ENCODE measurements at places on chromosomes 12 and 14.

DNA sequence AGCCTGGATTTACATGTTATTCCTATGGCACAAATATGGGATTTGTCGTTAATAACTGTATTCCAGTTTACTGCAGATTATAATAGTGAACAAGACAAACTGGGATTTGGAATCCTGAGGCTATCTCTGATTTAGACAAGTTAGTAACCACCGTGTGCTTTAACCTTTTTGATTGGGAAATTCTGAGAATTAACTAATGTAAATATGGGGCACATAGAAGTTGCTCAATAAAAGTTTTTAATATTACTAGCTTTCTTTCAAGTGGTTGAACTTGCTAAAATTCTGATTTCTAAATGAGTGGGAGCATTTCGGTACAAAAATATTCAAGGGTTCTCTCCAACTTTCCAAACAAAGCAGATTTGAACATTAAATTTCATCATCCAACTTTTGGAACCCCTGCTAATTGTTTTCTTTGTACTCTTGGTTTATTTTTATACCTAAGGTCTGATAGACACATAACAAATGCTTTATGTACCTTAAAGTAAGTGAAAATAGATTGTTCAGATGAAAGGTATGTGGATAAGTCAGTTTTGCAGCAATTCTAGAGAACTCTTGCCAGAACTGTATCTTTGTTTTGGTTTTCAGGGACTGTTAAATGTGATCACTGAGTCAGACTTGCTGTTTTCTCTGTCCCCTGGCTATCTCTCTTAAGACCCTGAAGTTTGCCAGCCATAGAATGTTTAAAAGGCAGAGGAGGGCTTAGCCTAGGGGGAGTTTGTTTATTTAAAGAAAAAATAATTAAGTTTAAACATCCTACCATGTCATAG is 57.5 kb downstream of the FRS2 start:
- no peak for DNase-seq

DNA sequence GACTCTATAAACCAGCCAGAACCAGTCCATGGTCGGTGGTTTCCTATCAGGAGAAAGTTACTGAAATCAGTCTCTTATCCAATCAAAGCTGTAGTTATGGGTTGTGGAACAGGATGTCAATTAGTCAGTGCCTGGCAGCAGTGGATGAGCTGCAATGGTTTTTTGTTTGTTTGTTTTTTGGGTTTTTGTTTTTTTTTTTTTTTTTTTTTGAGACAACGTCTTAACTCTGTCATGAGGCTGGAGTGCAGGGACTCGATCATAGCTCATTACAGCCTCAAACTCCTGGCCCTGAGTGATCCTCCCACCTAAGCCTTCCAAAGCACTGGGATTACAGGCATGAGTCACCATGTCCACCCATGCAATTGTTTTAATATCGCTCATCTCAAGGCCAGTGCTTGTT is 113.3 kb upstream of the CAND1 start:
- no peak for DNase-seq

DNA sequence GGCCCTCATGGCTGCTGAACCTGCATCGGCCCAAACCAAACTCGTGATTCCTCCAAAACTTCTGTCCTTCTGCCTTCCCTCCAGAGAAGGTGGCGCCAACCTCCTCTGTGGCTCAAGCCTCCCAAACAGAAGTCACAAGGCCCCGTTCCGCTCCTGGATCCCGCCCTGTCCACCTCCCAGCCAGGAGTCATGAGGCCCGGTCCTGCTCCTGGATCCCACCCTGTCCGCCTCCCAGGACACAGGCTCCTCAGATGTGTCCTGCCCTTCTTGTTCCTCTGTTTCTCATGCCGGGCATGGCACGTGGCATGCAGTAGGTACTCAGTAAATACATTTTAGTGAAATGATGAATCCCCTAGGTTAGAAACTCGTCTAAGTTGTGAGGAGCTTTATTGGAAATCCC is 94.2 kb upstream of the SFSWAP start:
- no peak for DNase-seq

DNA sequence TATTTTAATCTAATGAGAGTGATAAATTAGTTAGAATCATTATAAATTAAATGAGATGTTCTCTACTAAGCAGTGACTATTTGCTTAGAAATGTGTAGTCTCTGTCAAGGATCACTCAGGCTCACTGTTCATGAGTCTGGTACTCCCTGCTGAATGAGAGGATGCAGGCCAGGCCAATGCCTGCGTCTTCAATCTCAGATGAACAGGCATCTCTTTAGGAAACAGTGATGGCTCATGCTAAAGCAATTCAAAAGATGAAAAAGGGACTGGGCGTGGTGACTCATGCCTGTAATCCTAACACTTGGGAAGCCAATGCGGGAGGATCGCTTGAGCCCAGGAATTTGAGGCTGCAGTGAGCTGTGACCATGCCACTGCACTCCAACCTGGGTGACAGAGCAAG is 106.8 kb downstream of the ZFC3H1 start:
- DNase-seq: no peak

GRCh38 chr12:56029666-56030293 is 8.9 kb downstream of the IKZF4 start:
- DNase-seq: peak; percentile 27

DNA sequence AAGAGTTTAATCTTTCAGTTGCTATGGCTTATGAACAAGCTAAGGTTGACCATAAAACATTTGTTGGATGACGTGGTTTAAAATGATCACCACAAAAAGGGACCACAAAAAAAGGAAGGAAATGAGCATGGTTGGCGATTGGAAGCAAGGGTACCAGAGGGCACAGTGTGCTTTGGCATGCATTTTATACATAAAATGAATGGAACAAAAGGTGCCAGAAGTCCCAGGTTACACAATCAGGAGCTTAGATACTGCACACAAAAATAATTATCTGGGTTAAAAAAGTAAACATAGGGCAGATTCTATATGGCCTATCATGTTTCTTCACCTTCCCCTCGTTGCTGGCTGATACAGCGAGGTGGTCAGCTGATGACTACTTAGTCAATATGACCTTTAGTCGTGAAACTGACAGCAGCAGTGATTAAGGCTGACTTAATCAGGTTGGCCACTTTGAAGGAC is 50.7 kb downstream of the ZC3H14 start:
- DNase-seq: peak; percentile 27

DNA sequence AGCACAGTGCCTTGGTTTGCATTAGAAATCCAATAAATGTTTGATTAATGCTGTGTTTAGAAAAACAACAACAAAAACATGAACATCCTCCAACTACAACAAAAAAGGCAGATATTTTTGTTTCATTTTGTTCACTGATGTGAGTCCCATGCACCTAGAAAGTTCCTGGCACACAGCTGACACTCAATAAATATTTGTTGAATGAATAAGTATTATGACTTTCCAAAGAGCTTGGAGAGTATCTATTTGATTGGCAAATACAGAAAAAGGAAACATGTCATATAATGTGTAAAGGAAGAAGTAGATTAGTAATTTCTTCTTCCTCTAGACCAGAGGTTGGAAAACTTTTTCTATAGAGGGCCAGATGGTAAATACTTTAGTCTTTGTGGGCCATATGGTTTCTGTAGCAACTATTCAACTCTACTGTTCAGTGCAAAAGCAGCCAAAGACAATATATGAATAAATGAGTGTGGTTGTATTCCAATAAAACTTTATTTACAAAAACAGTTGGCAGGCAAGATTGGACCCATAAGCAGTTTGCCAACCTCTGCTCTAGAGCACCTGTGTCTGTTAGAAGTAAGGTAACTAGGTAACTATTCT is 312.3 kb upstream of the DIO2 start:
- DNase-seq: no peak

DNA sequence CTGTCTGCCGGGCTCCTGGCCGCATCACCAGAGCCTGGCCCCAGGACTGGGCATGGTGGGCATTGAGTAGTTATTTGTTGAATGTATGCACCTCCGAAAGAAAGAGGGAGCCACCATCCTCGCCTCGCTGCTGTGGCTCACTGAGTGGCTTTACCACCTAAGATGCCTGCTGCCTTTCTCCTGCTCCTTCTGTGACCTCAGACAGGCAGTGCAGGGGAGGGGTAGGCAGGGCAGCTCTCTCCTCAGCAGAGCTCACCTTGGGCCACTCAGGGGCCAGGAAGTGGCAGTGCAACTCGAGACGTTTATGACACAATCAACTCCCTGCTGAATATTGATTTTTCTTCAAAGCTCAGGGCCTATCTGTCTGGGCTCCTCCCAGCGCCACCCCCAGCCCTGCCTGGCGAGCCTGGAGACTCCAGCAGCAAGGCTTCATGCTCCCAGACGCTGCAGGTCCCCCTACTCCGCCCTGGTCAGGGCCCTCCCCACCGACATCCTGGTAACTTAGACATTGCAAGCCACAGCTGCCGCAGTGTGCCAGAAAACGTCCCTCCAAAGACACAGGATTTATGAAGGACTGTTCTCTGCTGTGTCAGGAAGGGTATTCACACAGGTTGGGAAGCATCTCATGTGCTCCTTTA is 84.3 kb upstream of the DIO3 start:
- DNase-seq: no peak

DNA sequence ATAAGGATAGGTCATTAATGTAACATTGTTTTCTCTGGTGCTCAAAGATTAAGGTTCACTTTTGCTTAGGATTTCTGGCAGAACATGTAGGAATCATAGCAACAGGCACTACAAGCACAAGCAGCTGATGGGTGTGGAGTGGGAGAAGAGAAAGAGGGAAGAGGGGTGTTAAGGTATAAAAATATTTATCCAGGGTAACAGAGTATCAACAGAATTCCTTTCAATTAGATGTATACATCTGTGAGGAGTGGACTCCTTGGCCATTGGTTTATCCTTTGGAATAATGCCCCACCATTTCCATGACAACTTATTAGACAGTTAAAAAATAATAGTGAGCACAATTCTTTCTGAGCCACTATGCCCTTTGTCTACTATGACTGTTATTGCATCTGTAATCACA is 388.3 kb upstream of the DDHD1 start:
- no peak for DNase-seq

- no peak for DNase-seq
These were observed 11.5 kb upstream of the PEBP1 start for GRCh38 chr12:118124333-118124874.

- no peak for DNase-seq
These were observed 411.7 kb upstream of the FLRT2 start for GRCh38 chr14:85118274-85118673.

DNA sequence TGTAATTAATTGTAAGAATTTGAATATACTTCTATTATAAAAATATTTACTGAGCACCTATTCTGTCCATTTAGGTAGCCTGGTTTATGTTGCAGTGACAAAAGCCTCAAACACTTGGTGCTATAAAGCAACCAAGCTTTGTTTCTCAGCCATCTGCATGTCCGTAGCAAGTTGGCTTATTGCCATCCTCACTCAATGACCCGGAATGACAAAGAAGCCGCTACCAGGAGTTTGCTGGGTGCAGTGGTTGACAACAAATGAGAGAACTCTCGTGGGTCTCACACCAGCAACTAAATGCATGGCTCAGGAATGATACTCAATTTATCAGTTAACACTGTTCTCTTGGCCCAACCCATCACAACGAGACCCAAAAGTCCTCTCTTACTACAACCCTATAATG is 553.1 kb downstream of the DIO2 start:
- no peak for DNase-seq

- no peak for DNase-seq
These were observed 638.3 kb upstream of the TMEM132C start for GRCh38 chr12:127628645-127629044.

- DNase-seq: no peak
These were observed at the start of gene CPNE6 for GRCh38 chr14:24071144-24071697. Gene CPNE6, plus strand, starts transcription at chr14:24071562. Its CDS starts 1,375 bp downstream, at chr14:24072937.

- no peak for DNase-seq
These were observed 159.6 kb downstream of the PLCZ1 start for GRCh38 chr12:18578191-18578590.

GRCh38 chr12:93763746-93764147 is 86.6 kb downstream of the CRADD start:
- no peak for DNase-seq

DNA sequence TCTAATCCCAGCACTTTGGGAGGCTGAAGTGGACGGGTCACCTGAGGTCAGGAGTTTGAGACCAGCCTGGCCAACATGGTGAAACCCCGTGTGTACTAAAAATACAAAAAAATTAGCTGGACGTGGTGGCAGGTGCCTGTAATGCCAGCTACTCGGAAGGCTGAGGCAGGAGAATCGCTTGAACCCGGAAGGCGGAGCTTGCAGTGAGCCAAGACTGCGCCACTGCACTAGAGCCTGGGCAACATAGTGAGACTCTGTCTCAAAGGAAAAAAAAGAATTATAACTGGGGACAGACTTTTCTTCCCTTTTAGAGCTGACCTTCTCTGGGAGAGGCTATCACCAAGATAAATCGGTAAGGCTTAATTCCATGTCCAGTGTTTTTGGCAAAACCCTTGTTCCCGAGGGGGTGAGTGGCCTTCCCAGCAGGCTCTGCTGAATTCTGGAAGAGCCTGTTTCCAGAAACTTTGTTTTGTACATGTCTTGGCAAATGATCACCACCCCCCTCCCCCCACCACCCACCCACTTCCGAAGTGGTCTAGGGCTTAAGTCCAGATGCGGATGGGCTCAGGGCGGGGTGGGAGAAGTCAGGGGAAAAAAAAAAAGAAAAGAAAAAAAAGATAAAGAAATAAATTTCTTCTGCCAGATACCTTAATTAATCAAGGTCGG is 32.3 kb upstream of the DEGS2 start:
- no peak for DNase-seq

- DNase-seq: no peak
These were observed 150.9 kb downstream of the TTLL5 start for GRCh38 chr14:75811872-75812499.

- DNase-seq: no peak
These were observed 14.0 kb downstream of the CRY1 start for GRCh38 chr12:107079172-107080011.

- DNase-seq: no peak
These were observed 289.0 kb downstream of the KSR2 start for GRCh38 chr12:117679776-117680175.

- DNase-seq: no peak
These were observed 44.0 kb upstream of the LRTM2 start for GRCh38 chr12:1776170-1776921.

Measured in prostate gland (tissue), 2 donors.